SK-MEL-5 (cell line): ENCODE measurements at places on chromosomes 1 and 21. TPM values are rescaled to one million over a fixed set of nuclear protein-coding genes. Genes with fewer than 3 reads are reported as not detected.

ESRRG gene
- total RNA-seq: 0.90 and 1.0 TPM in 2 replicates

CFHR5 gene
- not detected in 2 replicates for total RNA-seq

IL23R gene
- 1.5 and 2.4 TPM in 2 replicates for total RNA-seq

GLMP gene
- total RNA-seq: 408 and 450 TPM in 2 replicates

HAO2 gene
- total RNA-seq: 0.21 and 0.43 TPM in 2 replicates

SLC41A1 gene
- total RNA-seq: 9.9 and 10.3 TPM in 2 replicates

SPRR4 gene
- total RNA-seq: not detected in 2 replicates

ANKRD45 gene
- 0.11 TPM in 1 of 2 replicates, not detected in the other for total RNA-seq

CLDN8 gene
- not detected in 2 replicates for total RNA-seq

LCE1D gene
- not detected in 2 replicates for total RNA-seq

DNM3 gene
- 0.56 and 0.79 TPM in 2 replicates for total RNA-seq

FTCD gene
- total RNA-seq: 0.11 TPM in 1 of 2 replicates, not detected in the other

PMF1 gene
- total RNA-seq: 60.3 and 64.4 TPM in 2 replicates

PAPPA2 gene
- total RNA-seq: 1.3 and 2.0 TPM in 2 replicates

ENAH gene
- 113 TPM in 2 replicates for total RNA-seq

TMEM240 gene
- 0.29 TPM in 1 of 2 replicates, not detected in the other for total RNA-seq

MLLT11 gene
- 3.5 and 3.6 TPM in 2 replicates for total RNA-seq

SHCBP1L gene
- not detected in 2 replicates for total RNA-seq

ATP6V1G3 gene
- not detected in 2 replicates for total RNA-seq

GNG4 gene
- 5.2 and 6.7 TPM in 2 replicates for total RNA-seq

MYOM3 gene
- total RNA-seq: not detected in 2 replicates

SLAMF1 gene
- not detected in 2 replicates for total RNA-seq

APCS gene
- not detected in 2 replicates for total RNA-seq

KRTAP7-1 gene
- total RNA-seq: not detected in 2 replicates
